ENCODE measurements at places on chromosomes 16 and 17.
A peak's percentile ranks its signal among the peaks of the same experiment; 100 is the strongest.

DNA sequence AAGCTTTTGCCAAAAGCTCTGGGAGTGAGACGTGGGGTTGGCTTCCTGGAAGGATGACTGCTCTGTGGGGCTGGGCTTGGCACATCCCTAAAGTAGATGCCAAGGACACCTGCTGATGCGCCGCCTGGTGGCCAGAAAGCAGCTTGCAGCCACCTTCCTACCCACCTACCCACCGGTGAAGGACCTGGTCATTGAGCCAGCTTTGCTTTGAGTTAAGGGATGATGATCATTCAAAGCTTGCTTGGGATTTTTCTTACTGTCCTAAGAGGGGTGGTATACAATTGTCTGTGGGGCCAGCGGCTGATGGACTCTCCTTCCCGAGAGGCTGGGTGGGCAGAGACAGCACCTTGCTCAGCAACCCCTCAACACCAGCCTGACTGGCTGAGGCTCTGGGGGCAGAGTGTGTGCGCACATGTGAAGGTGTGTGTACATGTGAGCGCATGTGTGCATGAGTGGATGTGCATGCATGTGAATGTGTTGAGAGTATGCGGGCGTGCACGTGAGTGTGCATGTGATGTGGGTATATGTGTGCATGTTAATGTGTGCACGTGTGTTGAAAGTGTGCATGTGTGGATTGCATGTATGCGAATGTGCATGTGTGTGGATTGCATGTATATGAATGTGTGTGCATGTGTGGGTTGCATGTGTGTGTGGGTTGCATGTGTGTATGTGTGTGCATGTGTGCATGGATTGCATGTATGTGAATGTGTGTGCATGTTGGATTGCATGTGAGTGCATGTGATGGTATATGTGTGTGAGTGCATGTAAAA is 18.6 kb downstream of the C1QTNF1 start:
- DNase-seq, result peak; percentile 64

DNA sequence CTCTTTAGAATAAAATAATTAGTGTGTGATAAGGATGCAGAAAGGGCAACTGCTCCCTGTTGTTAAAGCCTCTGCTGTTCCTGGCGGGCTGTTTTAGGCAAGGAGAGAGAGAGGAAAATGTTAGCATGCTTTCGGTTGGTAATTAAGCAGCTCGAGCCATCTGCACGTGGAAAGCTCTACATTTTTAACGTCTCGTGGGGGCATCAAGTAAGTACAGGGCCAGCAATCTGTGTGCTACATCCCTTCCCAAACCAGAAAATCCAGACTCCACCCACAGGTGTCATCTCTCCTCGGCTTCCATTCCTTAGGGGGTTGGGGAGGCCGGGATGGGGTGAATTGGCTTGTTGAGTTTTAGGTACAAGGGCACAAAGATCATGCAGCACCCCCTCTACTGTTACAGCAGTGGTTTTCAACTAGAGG is 62.4 kb upstream of the MARCHF10 start:
- DNase-seq, result no peak

GRCh38 chr17:62725791-62726249 is 82.3 kb downstream of the MARCHF10 start:
- no peak for DNase-seq

DNA sequence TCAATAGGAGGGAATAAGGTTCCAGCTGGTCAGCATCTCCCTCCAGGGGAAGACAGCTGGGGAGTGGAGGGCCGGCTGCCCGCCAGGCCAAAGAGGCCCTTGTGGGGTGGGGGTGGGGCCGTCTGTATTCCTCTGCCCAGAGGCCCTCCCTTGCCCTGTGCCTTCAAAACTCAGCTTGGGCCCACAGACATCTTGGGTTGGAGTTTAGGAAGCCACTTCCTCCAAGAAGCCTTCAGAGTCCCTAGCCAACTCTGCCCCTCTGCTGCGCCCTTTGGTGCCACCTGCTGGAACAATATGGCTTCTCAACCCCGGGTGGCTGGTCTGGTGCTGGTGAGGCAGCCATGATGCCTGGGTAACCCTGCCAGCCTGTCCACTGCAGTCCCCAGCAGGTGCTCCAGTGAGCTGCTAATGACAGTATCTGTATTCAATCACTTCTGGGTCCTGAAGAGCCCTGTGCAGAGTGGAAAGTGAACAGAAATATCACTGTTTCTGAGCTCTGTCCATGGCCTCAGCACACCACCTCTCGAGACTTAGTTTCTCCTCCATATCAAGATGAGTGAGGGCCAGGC is 16.7 kb downstream of the HSD11B2 start:
- peak; percentile 60 for DNase-seq

GRCh38 chr17:60128171-60128859 is 21.5 kb upstream of the CA4 start:
- no peak for DNase-seq

GRCh38 chr16:68332411-68333121 is 21.7 kb downstream of the PRMT7 start:
- DNase-seq, result peak; percentile 17

DNA sequence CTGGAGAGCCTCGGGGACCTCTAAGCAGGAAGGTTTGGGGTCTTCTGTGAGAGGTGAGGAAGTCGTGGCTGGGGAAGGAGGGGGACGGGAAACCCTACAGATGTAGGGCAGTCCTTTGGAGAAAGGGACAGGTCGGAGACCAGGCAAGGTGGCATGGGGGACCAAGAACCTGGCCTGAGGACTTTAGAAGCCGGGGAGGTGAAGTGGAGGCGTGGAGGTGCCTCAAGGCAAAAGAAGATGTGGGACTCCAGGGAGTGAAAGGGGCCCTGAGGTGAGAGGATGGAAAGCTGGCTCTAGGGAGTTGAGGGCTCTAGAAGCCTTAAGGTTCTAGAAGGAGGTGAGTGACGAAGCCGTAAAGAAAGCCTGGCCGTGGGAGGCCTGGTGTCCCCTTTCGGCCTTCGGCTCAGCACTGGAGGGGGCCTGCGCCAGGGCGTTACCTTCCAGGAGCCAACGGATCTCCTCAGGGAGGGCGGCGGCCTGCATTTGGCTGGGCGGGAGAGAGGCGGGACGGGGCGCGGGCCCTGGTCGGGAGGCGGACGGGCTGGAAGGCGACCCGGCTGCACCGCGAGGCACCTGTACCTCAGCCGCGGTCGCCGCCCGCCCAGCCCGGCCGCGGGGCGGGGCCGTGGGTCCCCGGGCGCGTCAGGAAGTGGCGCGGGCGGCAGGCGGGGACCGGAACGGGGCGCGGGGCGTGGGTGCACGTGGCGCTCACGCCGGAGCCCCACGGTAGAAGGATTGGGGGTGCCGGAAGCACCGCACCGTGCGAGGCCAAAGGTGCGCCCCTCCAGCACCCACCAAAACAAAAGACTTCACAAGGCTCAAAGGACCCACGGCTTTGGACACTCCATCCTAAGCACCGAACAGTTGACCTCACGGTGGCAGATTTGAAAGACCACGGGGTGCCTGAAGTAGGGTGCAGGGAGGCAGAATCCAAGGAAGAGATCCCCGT is at the start of gene SKAP1:
Gene SKAP1 (minus strand): TSS at position 577 of the 949 bp plus-strand sequence.
- peak; percentile 62 for DNase-seq

GRCh38 chr16:2498531-2499253 is 15.1 kb upstream of the ATP6V0C start:
- no peak for DNase-seq

DNA sequence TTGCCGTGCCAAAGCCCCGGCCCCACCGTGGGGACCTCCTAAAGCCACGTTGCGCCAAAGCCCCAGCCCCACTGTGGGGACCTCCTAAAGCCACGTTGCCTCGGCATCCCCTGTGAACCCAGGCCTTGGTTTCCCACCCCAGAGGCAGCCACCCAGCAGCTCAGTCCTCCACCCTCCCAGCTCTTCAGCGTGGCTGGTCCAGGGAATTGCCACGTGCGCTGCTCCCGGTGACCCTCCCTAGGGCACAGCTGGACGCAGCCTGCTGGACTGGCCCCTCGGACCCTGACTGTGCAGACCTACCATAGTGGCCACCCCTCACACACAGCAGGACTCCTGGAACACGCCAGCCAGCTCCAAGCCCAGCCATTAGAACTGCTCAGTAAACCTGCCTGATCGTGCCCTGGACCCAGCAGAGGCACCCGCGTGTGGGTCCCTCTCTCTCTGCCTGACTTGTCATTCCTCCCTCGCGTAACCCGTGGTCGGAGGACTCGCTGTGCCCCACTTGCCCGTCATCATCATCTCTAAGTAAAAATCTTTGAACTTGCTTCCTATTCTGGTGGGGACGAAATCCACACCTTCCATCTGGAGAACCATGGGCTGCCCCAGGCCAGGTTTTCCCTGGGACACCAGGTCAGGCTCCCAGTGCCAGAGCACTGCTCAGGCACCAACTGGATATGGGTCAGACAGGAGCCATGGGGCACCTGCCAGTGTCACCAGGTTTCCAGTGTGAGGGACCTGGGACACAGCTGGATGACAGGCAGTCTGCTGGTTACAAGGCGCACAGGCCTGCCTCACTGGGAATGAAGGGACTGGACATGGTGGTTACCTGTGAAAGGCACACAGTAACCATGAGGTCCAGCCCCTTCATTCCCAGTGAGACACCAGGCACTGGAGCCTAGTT is 5.6 kb downstream of the CIAO3 start:
- DNase-seq, result no peak

- no peak for DNase-seq
Observed at GRCh38 chr17:41067281-41067680, 1.6 kb upstream of the KRTAP2-4 start.

DNA sequence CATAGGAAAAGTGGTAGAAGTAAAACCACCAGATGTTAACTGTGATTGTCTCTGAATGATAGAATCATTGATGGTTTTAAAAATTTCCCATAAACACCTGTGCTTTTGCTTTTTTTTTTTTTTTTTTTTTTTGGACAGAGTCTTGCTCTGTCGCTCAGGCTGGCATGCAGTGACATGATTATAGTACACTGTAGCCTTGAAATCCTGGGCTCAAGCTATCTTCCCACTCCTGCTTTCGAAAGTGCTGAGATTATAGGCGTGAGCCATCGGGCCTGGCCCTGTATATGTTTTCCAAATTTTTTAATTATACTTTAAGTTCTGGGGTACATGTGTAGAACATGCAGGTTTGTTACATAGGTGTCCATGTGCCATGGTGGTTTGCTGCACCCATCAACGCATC is 80.5 kb downstream of the NF1 start:
- DNase-seq, result no peak

DNA sequence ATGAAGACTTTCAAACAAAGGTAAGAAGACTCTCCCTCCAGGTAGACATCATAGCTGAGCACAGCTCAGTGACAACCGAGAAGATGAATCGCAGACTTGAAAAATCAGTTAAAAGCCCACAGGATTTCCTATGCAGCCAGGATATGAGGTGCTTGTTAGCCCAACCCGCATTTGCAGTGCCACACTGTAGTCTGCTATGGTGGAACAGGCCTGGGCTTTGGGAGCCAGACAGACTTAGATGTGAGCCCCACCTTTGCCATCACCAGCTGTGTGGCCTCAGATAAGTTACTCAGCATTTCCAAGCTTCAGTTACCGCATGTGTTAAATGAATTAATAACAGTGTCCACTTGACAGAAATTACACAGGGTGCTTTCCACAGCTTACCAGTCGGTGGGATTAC is 204.4 kb upstream of the HS3ST3A1 start:
- no peak for DNase-seq

- no peak for DNase-seq
Observed at GRCh38 chr16:84141143-84141670, 3.8 kb downstream of the HSDL1 start.

GRCh38 chr17:7307686-7308624 is 527 bp downstream of the EIF5A start:
- peak; percentile 63 for DNase-seq

DNA sequence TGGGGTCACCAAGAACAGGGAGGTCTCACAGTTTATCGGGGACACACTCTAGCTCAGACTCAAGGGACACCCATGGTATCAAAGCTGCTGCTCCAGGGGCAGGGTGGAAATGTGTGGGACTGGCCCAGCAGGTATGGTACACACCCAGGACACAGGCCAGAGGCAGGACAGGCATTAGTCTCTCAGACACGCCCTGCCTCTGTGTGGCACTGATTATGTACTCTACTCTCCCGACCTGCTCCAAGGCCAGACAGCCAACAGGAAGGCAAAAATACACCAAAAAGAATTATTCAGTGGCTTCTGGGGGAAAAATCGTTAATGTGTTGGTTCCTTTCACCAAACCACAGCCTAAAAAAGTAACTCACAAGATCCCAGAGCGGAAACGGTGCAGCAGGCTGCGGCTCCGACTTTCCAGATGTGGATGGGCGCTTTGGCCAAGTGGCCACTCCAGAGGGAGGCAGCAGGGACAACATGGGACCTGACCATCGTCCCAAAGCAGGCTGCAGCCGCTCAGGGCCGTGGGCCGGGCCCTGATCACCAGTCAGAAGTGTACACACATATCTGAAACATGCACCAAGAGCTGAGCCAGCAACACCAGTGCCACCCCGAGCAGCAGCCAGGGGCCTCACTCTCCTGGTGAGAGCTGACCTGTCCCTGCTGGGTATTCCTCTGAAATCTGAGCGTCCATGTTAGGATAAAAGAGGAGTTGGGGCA is 1.0 kb upstream of the SIRT7 start:
- DNase-seq, result no peak

- no peak for DNase-seq
Observed at GRCh38 chr16:51939378-51939871, 607.5 kb downstream of the TOX3 start.

GRCh38 chr17:75036643-75037268 is 10.0 kb downstream of the ATP5PD start:
- peak; percentile 95 for DNase-seq

GRCh38 chr16:89525146-89525913 is 17.1 kb downstream of the SPG7 start:
- DNase-seq, result no peak

GRCh38 chr16:9138731-9139501 is 47.5 kb downstream of the HAPSTR1 start:
- DNase-seq, result peak; percentile 66

DNA sequence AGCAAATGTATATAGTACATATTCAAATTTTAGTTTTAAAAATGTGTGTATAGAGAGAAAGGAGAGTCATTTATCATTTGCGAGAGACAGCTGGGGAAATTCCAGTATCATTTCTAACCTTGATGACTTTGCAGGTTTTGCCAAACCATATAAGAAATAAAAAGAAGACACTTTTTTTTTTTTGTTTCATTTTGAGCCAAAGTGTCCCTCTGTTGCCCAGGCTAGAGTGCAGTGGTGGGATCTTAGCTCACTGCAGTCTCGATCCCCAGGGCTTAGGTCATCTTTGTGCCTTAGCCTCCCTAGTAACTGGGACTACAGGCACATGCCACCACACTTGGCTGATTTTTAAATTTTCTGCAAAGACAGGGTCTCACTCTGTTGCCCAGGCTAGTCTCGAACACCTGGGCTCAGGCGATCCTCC is 38.4 kb upstream of the VWA3A start:
- no peak for DNase-seq

- DNase-seq, result no peak
Observed at GRCh38 chr17:81039854-81040758, 5.2 kb downstream of the BAIAP2 start.
